ENCODE measurements at places on chromosomes 6 and 20.

- no peak for DNase-seq
Measured at GRCh38 chr20:20454367-20454766, 86.5 kb downstream of the INSM1 start.

GRCh38 chr6:15708231-15708630 lies 45.4 kb upstream of the DTNBP1 start:
- DNase-seq: no peak

- no peak for DNase-seq
Measured at GRCh38 chr6:155635416-155635815, 179.8 kb upstream of the NOX3 start.

GRCh38 chr6:145141572-145141971 lies 593.7 kb downstream of the EPM2A start:
- no peak for DNase-seq

- DNase-seq: no peak
Measured at GRCh38 chr20:57777911-57778310, 68.1 kb upstream of the PMEPA1 start.

GRCh38 chr6:32664827-32665362 lies 1.6 kb downstream of the HLA-DQB1 start:
- no peak for DNase-seq

- DNase-seq: no peak
Measured at GRCh38 chr6:88629838-88630494, 333.5 kb downstream of the RNGTT start.

DNA sequence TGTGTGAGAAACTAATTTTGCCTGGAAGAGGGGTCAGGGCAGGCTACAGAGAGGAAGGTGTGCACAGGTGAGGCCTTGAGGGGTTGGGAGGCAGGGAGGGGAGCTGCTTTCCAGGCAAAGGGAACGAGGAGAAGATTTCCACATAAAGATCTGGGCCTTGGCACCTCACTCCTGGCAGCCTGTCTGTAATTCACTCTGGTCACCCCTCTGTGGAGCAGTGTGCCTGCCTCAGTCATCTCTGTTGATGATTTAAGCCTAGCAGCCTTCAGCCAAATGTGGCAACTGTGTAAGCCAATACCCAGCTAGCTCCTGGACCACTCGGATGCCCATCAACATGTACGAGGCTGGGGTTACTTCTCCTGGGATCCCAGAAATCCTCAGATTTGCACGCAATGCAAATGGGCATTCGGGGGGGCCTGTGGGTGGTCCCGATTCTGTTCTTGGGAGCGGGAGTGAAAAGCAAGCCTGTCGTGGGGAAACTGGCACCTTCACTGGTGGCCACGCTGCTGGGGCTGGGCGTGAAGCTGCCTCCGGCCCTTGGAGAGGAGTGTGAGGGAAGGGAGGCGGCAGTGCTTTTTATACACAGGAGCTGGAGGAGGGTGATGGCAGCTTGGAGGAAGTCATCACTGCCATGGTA lies 360.4 kb downstream of the ZFAND3 start:
- no peak for DNase-seq

DNA sequence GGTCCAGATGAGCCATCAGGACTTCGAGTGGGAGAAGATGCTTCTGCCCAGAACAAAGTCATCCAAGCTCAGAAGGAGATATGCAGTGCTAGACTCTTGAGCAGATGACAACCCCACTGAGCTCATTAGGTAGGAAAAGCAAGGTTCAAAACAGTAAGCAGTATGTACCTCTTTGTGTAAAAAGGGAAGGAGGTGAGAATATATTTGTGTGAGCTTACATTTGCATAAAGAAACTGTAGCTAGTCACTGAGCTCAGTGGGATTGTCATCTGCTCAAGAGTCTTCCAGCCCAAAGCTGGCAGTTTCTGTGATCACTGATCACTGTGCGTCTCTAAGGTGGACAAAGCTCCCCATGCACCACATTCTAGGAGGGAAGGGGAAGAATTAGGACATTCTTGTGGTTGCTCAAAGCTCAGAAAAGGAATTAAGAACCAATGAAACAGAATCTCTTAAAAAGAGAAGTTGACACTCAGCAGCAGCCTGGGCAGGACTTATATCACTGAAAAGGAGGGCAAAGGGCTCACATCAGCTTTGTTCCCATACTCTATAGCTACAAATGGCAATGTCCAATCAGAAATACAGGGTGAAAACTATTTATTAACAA lies 90.0 kb upstream of the MAFB start:
- DNase-seq: no peak

DNA sequence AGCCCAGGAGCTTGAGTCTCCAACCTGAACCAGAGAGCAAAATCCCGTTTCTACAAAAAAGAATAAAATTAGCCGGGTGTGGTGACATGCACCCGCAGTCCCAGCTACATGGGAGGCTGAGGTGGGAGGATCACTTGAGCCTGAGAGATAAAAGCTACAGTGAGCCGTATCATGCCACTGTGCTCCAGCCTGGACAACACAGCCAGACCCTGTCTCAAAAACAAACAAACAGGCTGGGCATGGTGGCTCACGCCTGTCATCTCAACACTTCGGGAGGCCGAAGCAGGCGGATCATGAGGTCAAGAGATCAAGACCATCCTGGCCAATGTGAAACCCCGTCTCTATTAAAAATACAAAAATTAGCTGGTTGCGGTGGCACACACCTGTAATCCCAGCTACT lies 11.4 kb upstream of the PTCRA start:
- DNase-seq: no peak

GRCh38 chr6:96075826-96076225 lies 60.1 kb downstream of the FUT9 start:
- no peak for DNase-seq

DNA sequence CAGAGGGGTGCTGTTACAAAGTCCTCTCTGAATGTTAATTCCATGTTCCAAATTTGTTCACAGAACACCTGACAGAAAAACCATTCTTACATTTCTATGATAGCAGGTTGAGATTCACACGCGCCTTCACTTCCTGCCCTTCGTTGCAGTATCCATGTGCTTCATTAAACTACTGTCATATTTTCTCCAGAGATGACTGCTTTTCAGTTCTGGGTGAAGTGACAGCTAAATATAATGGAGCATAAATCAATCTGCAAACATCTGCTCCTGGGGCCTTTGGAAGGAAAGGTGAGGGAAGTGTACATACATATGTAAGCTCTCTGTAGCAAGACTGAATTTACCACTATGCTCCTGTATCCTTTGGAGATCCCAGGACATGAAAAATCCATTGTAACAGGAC lies 750.2 kb downstream of the HDGFL1 start:
- DNase-seq: no peak

- DNase-seq: no peak
Measured at GRCh38 chr6:21031182-21031581, 496.9 kb downstream of the CDKAL1 start.

- DNase-seq: no peak
Measured at GRCh38 chr6:44733126-44733525, 345.6 kb downstream of the CDC5L start.

- DNase-seq: no peak
Measured at GRCh38 chr20:38926934-38927616, 858 bp downstream of the FAM83D start.

GRCh38 chr6:14858808-14859207 lies 387.1 kb upstream of the JARID2 start:
- DNase-seq: no peak

GRCh38 chr20:41631826-41632225 lies 13.6 kb upstream of the CHD6 start:
- no peak for DNase-seq

DNA sequence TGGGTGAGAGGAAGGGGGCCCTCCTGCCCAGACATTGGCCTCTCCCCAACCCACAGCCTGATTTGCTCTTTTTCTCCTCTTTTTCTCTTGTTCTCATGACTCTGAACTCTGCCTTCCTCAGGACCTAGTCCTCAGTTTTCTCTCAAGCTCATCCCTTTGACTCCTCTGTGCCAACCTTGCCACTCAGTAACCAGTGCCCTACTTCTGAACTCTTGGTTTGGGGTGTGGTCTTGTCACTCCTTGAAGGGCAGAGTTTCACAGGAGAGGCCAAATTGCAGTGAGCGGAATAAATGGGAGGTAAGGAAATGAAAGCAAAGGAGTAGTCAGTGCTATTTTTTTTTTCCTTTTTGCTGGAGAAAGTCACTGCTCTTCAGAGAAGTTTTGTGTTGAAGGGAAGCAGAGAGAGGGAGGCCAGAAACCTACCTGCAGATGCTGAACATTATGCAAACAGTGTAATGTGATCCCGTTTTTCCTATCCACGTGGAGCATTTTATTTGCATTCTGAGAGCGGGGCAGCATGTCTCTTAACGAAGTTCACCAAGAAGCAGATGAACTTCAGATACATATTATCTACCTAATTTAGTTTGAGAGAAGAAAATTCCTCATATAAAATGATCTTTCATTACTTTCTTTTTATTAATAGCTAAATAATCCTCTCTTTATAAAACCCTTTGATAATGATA lies 26.9 kb downstream of the CFAP61 start:
- no peak for DNase-seq

DNA sequence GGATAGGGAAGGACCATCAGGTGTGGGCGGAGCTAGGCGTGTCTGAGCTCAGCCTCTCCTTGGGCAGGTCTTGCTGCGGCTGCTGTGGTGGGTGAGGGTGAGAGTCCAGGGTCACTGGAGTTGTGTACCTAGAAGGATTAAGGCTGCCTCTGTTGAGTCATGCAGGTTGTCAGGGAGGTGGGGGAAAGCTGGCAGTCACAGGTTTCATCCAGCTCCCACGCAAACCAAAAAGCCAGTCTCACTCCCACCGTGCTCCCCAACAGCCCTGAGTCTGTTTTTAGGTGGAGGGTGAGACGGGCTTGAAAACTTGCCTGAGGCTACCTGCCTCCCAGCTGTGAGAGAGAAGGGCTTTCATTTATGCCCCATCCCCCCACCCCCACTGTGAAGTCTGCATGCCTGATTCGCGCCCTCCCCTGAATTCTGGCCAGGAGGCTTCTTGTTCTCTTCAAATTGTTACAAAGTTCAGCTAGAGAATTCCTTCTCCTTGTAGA lies 161.5 kb downstream of the MYLK4 start:
- DNase-seq: no peak

DNA sequence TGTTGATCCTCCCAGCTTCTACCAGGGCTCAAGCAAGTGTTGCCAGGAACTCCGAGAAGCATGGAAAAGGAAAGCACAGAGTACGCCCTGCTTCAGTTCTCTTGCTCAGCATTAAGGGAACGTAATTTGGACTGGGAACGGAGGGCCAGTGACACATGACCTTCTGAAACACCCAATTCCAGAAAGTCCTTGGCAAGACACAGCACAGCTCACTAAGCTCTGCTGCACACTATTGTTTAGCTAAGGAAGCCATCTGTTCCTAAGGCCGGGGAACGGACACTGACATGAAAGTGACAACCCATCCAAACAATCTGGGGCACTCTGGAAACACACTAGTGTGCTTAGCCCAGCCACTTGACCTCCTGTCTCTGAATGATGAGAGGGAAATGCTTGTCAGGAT lies 56.9 kb upstream of the NXT1 start:
- DNase-seq: no peak

- no peak for DNase-seq
Measured at GRCh38 chr6:64955435-64955848, 751.6 kb downstream of the EYS start.

GRCh38 chr6:118668761-118669385 lies 17.5 kb upstream of the CEP85L start:
- no peak for DNase-seq

DNA sequence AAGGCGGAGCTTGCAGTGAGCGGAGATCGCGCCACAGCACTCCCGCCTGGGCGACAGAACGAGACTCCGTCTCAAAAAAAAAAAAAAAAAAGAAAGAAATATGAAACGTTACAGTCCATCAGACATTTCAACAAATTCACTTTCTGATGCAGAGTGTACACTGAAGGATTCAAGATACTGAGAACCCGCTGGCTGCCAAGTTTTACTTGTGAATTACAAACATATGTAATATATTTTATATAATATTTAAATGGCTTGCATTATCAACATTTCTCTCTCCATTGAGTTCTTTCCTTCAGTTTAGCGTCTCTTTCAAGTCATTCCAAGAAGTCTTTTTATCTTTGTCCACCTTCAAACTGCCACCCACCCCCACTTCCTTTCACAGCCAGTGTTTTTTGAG lies 240.9 kb upstream of the RNF217 start:
- no peak for DNase-seq

DNA sequence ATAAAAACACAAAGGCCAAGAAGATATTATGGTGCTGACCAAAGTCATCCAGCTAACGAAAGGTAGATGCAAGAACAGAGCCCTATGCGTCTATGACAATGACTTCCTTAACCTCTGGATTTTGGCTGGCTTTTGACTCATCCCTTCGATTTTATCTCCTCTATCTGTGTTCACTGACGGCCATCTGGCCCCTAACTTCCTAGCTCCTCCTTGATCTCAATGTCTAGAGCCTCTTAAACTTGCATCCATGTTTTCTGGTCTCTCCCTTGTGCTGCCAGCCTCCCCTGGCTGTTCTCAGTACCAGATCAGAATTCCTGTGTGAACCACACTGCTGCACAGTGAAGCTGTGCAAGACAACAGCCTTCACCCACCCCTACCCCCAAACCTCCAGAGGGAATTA lies 452.9 kb downstream of the UTRN start:
- no peak for DNase-seq

DNA sequence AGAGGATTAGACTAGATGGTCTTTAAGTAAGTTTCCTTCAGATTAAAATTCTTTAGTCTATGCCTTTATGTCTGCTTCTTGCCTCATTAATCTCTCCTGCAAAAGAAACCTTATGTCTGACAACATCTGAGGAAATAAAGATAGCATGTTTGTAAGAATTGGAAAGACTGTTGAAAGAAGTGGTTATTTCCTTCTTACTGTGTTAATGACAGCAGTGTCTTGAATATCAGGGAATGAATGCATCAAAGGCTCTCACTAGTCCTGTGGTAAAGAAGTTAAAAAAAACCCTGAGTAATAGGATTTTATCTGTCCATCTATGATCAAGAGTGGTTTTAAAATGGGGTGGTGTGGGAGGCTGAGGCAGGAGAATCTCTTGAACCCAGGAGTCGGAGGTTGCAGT lies 302.0 kb downstream of the PRL start:
- DNase-seq: no peak

- DNase-seq: no peak
Measured at GRCh38 chr6:143368426-143368825, 82.1 kb downstream of the ADAT2 start.

DNA sequence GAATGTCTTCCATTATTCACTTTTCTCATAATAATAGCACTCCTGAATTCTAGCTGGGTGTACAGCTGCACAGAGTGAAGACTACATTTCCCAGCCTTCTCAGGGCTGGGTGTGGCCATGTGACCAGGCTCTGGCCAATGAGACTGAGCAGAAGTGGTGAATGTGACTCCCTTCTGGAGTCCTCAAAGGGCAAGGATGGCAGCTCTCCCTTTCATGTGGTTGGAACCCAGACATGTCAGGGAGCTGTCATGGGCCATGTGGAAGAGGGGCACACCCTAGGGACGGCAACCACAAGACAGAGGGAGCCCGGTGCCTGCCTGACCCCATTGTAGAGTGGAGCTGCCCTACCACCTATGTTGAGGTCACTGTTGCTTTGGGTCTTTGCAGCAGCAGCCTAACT lies 312.8 kb upstream of the SULF2 start:
- no peak for DNase-seq

- no peak for DNase-seq
Measured at GRCh38 chr20:47934761-47935160, 149.5 kb upstream of the SULF2 start.

Measured in NCI-H1417 treated with DMSO at 0.1 percent for 48 hours (cell line).